ENCODE measurements at places on chromosomes 6 and 20.

- no peak for DNase-seq
Observed at GRCh38 chr20:46089167-46089416, 670 bp downstream of the NCOA5 start.

DNA sequence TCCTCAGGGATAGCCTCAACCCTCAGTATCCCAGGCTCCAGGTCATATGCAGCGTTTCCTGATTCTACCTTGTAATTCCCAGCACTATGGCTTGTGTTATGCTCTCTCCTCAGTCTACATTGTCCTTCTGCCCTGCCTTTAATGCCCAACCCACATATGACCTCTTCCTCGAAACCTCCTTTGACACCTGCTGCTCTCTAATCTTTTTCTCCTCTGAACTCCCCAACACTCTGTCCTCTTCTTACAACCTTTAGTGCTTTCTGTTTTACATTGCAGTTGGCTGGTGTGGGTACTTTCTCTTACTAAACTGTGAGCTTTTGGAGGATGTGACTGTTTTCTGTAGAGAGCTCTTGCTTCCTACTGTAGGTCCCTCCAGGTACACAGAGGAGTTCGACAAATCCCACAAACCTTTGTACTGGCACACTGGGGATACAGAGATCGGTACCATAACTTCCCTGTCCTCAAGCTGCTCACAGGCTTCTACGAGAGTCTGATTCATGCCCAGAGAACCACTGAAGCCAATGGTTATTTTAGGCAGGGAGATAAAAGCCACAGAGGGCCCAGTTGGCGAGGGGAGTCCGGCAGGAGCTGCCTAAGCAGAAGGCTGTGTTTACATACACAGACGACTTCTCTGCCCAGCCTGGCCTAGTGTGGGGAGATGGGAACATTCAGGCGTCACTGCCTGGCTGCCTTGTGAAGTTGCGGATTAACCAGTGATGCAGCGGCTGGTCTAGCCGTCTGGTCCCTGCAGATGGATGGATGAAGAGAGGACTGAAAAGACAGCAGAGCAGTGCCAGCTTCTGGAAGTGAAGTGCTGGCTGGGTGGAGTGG, 8.4 kb upstream of the EPB41L1 start:
- DNase-seq = no peak

DNA sequence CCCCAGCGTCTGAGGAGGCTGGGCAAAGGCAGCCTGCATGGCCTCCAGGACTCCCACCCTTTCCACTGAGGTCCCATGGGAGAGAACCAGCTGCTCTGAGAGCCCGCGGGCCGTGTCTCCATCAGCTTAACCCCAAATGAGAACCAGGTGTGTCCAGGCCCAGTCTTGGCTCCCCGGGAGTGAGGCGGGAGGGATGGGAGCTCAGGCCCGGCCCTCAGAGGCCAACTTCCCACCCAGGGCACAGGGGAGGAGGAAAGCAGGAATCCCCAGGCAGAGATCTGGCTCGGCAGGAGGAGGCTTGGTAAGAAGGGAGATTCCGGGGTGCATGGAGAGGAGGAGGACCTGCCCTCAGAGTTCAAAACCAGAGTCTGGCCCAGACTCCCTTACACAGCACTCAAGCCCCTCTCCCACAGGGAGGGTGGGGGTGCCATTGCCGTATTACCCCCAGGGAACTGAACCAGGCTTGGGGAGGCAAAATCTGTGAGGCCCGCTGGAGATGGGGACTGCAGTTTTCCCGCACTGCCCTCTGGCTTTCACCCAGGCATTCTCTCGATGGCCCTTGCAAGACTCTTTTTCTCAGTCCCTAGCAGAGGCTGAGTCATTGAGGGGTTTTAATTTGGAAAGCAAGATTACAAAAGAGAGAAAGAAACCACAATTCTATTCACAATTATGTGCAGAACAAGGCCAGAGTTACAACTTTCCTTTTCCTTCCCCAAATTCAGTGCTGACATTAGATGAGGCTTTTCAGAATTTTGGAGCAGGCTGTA, 17.1 kb downstream of the FOXF2 start:
- no peak for DNase-seq

DNA sequence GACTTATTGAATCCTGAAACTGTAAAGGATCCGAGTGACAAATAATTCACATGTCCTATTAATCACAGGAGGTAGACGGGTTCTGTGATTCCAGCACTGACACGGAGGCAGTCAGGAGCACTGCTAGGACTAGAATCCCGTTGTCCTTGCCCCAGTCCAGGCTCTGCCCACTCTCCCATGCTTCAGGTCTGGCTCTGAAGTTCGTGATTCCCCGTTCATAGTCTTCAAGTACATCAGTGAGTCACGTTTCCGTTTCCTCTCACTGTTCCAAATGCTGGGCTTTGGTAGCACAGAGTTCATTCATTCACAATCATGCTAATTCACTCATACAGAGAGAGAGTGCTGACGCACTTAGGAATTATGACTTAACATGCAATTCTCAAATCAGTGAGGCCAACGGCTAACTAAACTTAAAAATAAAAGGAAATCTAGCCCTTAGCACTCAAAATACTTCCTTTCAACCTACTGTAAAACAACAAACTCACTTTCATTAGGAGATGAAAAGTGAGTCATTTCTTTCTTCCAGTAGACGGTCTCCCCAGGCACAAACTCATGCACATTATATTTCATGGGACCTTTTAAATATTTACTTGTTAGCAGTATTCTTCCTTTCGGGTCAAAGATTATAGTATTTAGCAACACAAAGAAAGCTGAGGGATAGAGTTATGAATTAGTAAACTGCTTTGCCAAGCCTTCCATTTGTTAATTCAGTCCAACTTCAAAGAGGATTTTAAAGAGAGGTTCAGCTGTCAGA, 94.0 kb upstream of the NHSL1 start:
- DNase-seq = peak; percentile 92

DNA sequence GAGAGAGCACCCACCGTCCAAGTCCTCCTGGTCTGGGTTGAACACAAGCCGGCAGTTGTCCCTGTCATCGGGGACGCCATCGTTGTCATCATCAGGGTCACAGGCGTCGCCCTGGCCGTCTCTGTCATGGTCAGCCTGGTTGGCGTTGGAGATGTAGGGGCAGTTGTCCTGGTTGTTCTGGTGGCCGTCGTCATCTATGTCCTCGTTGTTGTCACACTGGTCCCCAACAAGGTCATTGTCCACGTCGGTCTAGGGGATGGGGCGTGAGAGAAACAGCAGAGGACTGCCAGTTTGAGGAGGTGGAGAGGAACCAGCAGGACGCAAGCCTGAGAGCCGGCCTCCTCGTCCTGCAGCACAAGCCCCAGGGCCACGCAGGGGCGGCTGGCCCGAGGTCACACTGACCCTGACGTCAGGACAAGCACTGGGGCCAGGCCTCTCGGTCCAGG, 28.5 kb downstream of the THBS2 start:
- no peak for DNase-seq

- DNase-seq = no peak
Observed at GRCh38 chr6:82979657-82980056, 86.0 kb downstream of the UBE3D start.

- no peak for DNase-seq
Observed at GRCh38 chr20:35888657-35889056, 65.6 kb downstream of the SCAND1 start.

- DNase-seq = no peak
Observed at GRCh38 chr6:22141241-22141745, 155.5 kb downstream of the PRL start.

DNA sequence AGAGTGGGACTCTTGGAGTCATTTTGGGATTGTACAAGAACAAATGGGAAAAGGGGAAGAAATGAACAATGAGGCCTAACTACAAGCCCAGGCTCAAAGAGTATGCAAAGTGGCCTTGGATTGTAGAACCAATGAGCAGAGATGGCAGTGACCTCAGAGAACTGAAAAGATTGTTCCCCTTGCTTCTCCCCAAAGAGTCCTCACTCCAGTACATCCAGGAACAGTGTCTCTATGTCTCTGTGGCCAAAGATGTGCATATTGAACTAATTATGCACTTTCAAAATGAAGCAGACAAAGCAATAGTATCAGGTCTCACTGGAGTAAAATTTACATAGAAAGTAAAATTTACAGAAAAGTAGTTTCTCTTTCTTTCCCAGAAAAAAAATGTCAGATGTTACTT, 81.0 kb downstream of the SMLR1 start:
- no peak for DNase-seq

GRCh38 chr6:12243169-12243568, 47.0 kb upstream of the EDN1 start:
- DNase-seq = no peak

GRCh38 chr6:157757430-157758403, 65.3 kb upstream of the SNX9 start:
- DNase-seq = no peak

DNA sequence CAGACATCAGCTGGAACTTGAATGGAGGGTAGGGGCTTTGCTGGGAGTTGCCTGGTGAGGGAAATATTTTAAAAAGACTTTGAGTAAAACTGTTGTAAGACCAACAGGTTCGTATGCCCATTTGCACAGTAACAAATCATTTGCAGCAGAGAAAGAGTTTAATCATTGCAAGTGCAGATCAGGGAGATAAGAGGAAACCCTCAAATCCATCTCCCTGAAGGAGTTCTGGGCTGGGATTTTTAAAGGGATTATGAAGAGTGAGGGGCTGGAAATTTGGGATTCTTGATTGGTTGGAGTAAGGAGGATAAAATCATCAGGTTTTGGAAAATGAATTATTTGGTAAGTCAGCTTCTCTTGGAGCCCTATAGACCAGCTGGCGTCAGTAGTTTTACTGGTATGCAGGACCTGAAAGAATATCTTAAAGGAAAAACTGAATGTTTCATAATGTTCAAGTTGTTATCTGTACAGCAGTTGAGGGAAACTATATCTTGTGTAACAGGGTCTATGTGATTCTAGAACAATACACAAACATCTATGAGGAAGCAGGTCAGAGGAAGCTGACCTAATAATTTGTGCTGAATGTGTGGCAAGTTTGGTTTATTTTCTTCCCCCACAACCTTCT, 295.5 kb downstream of the PLCB1 start:
- no peak for DNase-seq

GRCh38 chr20:51306081-51306480, 236.4 kb downstream of the NFATC2 start:
- DNase-seq = no peak
